ENCODE measurements at places on chromosomes 5 and 9.

DNA sequence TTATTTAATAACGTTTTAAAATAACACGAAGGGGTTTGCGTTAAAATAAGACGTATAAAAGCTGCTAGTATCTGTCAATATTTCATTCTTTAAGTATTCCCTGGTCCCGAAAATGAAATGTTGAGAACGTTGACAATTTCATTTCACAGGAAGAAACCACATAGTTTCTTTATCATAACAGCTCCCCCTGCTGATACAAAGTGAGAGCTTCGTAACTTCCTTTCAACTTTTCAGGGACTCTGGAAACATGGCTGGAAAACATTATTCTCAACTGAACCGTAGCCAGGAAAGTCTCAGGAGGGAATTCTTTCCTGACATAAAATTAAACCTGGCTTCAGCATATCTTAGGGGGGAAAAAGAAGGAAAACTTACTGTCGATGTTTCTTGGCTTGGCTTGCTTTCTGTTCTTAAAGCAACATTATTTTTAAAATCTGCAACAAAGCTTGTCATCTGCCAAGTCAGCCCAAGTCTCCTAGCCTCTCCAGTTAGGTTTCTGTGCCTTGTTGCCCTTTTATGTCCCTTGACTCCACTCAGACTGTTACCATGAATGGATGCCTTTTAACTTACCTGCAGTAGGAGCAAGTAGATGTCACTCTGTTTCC is 122.9 kb upstream of the DAB2 start:
- DNase-seq, result peak; percentile 38

DNA sequence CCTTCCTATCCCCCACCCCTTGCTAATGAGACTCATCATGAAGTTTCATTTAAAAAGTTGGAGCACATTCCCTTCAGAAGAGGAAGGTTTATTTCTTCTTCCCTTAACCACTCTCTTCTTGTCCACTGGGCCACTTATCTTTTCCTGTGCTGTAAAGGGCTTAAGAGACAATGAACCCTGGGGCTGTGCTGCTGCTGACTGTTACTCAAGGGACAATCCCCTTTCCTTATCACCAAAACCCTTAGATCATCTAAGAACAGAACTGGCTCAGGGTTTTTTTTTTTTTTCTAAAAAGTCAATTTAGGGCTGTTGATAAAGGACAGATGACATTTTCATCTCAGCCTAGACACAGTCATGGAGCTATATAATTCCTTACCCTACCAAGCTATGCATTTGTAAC is 29.6 kb downstream of the CAPSL start:
- no peak for DNase-seq

- peak; percentile 54 for DNase-seq
Observed at GRCh38 chr5:54180630-54181031, 129.7 kb downstream of the ARL15 start.

- no peak for DNase-seq
Observed at GRCh38 chr5:106017243-106017857, 1653.4 kb downstream of the EFNA5 start.

DNA sequence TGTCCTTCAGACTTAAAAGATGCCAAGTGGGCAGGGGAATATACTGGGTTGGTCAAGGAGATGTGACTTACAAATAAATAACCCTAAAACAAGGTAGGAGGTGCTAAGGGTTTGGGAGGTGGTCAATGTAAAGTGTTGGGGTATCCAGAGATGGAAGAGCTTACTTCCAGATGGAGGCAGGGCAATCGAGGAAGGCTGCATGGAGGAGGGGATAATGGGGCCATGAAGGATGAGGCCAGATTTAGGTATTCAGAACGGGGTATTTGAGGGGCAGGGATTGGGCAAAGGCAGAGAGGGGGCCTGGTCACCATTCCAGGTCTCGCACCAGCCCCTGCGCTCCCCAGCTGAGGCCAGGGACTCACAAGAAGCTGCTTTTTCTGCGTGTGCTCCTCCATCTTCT is 57.9 kb upstream of the FBXW11 start:
- DNase-seq, result no peak

DNA sequence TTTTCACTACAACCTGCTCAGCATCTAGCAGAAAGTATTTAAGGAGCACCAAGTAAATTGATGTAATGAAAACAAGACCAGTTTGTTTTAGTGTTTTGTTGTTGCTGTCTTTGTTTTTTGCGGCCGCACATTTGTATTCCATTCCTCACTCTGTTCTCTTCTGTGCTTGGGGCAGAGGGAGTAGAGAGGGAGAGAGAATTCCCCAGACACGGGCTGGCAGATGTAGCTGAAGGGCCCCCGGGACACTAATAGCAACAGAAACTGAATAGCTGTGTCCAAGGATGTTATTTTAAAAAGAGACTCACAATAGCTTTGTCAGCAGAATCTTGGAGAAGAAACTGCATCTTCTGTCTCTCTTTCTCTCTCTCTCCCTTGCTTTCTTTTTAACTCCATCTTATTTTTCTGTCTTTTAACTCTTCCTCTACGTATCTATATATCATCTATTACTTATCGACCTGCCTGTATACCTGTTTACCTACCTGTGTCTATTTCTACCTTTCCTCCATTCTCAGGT is 145.3 kb downstream of the PAPPA start:
- no peak for DNase-seq

All from iPS-NIHi11 (cell line).